Stimulated activated CD8-positive, alpha-beta memory T cell treated with anti-CD3 and anti-CD28 coated beads, Interleukin-4, amount 100 ng/mL, for 1 hour (primary cell): ENCODE measurements at places on chromosomes 7 and 10.

DNA sequence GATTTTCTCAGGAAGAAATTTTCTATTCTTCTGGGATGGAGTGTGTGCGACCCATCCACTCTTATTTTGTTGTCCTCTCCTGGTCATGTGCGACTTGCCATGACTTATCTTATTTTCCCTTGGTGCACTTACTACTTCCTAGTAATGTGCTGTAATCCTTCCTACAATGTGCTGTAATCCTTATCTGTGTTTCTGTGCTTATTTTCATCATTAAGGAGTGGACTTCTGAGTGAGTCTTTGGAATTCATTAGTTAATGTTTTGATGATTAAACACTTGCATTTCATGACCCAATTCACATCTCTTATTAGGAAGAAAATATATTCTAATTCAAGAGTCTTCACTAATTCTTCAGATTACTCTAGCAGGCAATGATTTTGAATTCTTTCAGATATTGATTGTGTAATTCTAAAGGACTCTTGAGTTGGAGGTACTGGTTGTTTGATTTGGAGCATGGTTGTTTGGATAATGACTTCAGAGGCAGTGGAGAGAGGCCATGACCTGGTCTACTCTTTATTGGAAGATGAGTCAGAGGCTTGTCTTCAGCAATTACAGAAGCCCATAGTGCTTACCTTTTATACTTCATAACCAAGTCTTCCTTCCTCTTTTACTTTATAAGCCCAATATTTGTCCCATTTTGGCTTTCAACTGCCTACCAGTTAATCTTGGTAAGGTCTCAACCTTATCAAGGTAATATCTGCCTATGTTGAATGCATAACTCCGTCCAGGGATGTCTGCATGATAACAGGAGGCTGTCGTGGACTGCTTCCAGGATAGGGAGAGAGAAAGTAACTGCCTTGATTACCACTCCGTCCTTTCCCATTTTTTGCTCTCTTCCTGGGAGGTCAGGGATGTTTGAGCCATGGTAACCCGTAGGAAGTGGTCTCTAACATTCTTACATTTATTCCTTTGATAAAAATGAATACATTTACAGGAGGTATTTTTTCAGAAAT, 278.3 kb upstream of the SP8 start:
- no peak for DNase-seq

DNA sequence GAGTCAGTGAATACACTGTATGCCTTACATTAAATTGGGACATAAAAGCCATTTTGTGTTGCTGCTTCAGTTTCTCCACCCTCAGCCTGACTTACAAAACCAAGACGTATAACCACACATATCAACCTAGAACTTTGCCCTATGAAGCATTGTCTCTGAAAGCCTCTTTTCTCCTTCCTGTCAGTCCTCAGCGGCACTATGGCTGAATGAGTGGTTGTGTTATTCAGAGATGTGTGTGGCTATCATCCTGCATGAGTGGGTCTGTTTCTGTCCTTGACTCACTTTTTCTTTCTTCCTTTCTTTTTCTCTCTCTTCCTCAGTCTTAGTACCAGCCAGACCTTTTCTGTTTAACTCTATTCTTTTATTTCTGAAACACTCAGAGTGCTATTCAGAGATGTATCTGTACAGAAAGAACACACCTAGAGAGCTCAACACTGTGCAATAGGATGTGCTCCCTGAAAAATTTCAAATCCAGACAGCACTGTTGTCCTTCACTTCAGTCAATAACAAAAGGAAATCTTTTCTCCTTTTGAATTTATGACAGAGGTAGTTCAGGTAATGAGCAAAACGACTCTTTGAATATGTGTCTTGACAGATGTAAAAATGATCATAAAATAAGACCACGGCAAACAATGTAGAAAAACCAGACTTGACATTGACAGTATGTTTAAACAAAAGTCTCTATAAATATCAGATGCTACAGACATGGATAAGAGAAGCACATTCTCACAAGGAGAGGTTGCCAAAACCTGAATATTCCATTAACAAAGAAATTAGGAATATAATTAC, 163.3 kb upstream of the FEZF1 start:
- no peak for DNase-seq

DNA sequence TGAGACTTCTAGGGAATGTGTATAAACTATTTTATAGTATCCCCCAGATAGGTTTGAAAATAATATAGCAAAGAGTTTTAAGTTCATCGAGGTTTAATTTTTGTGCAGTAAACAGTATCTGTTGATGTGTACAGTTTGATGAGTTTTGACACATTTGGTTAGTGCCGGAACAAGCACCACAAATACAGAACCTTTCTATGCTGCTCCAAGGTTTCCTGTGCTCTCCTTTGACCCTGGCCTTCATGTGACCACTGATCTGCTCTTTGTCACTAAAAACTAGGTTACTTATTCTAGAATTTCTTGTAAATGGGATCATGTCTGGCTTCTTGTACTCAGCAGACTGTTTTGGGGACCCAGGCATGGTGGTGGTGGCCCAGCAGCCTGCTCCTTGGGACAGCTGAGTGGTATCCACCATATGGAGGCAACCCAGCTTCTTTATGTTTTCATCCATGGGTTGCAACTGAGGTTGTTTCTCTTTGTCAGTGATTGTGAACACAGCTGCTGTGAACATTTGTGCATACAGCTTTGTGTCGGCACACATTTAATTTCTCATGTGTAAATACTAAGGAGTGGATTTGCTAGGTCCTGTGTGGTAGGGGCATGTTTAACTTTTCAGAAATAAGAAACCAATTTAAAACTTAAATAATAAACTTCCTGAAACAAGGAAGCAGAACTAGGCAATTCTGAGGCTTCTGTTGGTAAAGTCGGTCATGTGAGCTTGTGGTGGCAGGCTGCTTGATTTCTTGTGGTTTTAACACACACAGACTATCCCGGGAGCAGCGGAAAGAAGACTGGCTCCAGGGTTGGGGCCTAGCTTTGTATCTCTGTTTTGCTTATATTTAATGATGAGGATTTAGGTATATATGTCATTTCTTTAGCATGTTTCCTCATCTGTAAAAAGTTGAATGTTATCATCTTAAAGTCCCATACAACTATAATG, 219.4 kb downstream of the ABCA13 start:
- DNase-seq = no peak

DNA sequence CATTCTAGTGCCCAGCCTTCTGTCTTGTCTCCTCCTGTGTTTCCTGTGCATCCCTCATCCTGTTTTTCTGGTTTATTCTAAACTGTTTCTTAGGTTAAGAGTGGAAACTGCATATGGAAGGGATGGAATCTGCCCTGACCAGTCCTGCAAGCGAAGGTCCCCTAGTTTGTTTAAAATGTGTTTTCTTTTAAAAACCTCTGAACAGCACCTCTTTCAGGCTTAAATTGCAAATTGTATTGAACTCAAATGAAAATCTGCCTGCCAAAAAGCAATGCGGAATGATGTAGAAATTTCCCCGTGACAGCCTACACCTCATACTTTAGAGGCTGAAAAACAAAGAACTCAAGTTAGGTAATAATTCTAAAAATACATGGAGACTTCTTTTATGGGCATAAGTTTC, 222.8 kb upstream of the IMMP2L start:
- DNase-seq = no peak

DNA sequence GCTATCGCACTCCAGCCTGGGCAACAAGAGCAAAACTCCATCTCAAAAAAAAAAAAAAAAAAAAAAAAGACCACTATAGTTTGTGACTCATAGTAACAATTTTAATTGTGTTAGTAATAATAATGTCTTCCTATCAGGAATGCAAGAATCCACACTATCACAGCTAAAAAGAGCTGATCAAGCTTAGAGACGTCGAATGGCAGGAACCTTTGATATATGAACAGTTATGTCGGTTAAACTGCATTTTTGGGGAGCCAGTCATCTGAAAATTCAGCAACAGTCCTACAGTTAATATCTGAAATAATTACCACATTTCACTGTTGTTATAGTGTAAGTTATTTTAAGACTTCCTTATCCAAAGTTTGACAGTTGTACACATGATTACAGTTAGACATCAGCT, 8.8 kb downstream of the PHYH start:
- DNase-seq = no peak
